Activated CD4-positive, alpha-beta T cell treated with anti-CD3 and anti-CD28 coated beads, Interleukin-2, amount 10 ng/mL, durations not matched to agents 24 days and 14 days (primary cell): ENCODE measurements at places on chromosomes 2 and 18. TPM values are rescaled to one million over a fixed set of nuclear protein-coding genes. Genes with fewer than 3 reads are reported as not detected.

LAMA1 gene
- total RNA-seq, result not detected in 2 replicates

CTAGE1 gene
- total RNA-seq, result not detected in 2 replicates

MAPRE3 gene
- total RNA-seq, result 2.5 and 3.6 TPM in 2 replicates

NMUR1 gene
- total RNA-seq, result 0.09 TPM in 1 of 2 replicates, not detected in the other

GATA6 gene
- not detected in 2 replicates for total RNA-seq

HOXD1 gene
- not detected in 2 replicates for total RNA-seq

SLC39A6 gene
- 51.2 and 51.5 TPM in 2 replicates for total RNA-seq

TTC21B gene
- total RNA-seq, result 21.4 and 22.7 TPM in 2 replicates

SERPINB12 gene
- total RNA-seq, result not detected in 2 replicates

UGT1A4 gene
- total RNA-seq, result not detected in 2 replicates

LYG2 gene
- not detected in 2 replicates for total RNA-seq

YIPF4 gene
- 34.5 and 37.9 TPM in 2 replicates for total RNA-seq

DLX1 gene
- total RNA-seq, result not detected in 2 replicates

GDF7 gene
- 0.26 TPM in 2 replicates for total RNA-seq

MAPK4 gene
- not detected in 2 replicates for total RNA-seq

SERPINB10 gene
- not detected in 2 replicates for total RNA-seq

ANO7 gene
- total RNA-seq, result 2.8 and 3.5 TPM in 2 replicates

GRHL1 gene
- 1.2 and 2.1 TPM in 2 replicates for total RNA-seq

PGAP1 gene
- total RNA-seq, result 22.6 and 27.1 TPM in 2 replicates

HAUS1 gene
- total RNA-seq, result 49.5 and 49.6 TPM in 2 replicates

CCDC68 gene
- not detected in 2 replicates for total RNA-seq

PTMA gene
- 2,376 and 2,379 TPM in 2 replicates for total RNA-seq

BMP10 gene
- not detected in 2 replicates for total RNA-seq

ANKAR gene
- 2.9 and 3.4 TPM in 2 replicates for total RNA-seq

POLE4 gene
- 53.1 and 58.3 TPM in 2 replicates for total RNA-seq

ADAM23 gene
- total RNA-seq, result 0.05 and 0.38 TPM in 2 replicates

FAM237A gene
- total RNA-seq, result not detected in 2 replicates

NYAP2 gene
- total RNA-seq, result not detected in 2 replicates

CAPN14 gene
- 0.07 and 0.12 TPM in 2 replicates for total RNA-seq

GKN1 gene
- not detected in 2 replicates for total RNA-seq

ASIC4 gene
- not detected in 2 replicates for total RNA-seq

PLEK gene
- 0.26 and 0.62 TPM in 2 replicates for total RNA-seq

DYNAP gene
- total RNA-seq, result not detected in 2 replicates

CAB39 gene
- 166 and 168 TPM in 2 replicates for total RNA-seq

SERPINB11 gene
- not detected in 2 replicates for total RNA-seq

UGT1A8 gene
- not detected in 2 replicates for total RNA-seq

PXDN gene
- 1.1 and 1.3 TPM in 2 replicates for total RNA-seq

NGEF gene
- 1.2 and 1.3 TPM in 2 replicates for total RNA-seq

PSTPIP2 gene
- total RNA-seq, result 27.5 and 29.2 TPM in 2 replicates

REG1B gene
- total RNA-seq, result not detected in 2 replicates

CPS1 gene
- total RNA-seq, result 0.75 and 0.88 TPM in 2 replicates

MYCN gene
- total RNA-seq, result 0.12 TPM in 1 of 2 replicates, not detected in the other

TMEM37 gene
- not detected in 2 replicates for total RNA-seq

DNER gene
- total RNA-seq, result not detected in 2 replicates

DCC gene
- total RNA-seq, result not detected in 2 replicates

TRIM43 gene
- total RNA-seq, result not detected in 2 replicates

ACADL gene
- total RNA-seq, result not detected in 2 replicates

GTF3C2 gene
- 80.1 and 83.8 TPM in 2 replicates for total RNA-seq

SPHKAP gene
- total RNA-seq, result not detected in 2 replicates

LRP2 gene
- 0.09 and 0.28 TPM in 2 replicates for total RNA-seq

LRRTM4 gene
- total RNA-seq, result not detected in 2 replicates

FAM98A gene
- total RNA-seq, result 72.9 and 79.2 TPM in 2 replicates
